Activated naive CD4-positive, alpha-beta T cell treated with Interleukin-2 at 50 U/mL for 16 hours (primary cell): ENCODE measurements at places on chromosomes 16 and 17.

DNA sequence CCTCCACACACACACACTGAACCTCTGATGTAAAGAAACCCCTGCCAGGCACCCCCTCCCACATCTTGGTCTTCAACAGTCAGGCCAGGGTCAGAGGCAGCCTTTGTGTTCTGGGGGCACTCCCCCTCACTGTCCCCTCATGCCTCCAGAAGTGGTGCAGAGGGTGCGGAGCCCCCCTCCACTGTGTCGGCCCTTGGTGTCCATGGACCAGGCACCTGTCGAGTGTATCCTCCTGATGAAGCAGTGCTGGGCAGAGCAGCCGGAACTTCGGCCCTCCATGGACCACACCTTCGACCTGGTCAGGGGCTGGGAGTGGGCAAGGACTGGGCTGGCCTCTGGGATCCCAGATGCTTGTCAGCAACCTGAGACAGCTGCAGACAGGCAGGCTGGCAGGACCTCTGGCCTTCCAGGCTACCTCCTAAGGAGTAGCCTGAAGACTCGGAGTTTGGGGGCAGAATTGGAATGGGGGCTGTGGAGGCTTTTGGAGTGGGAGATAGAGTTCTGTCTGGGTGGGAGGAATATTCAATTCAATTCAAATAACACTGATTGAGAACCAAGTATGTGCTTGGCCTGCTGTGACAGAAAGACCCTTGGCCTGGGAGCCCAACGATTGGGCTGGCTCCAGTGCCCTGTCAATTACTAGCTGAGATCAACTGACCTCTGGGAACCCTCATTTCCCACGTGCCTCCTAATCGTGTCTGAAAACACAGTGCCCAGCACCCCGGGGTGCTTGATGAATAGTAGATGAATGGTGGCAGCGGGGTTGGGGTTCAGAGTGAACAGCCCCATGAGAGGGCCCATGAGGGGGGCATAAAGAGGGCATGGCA, 11.5 kb downstream of the GUCY2D start:
- DNase-seq, result no peak

GRCh38 chr17:12388226-12388625, 277.5 kb upstream of the MYOCD start:
- no peak for DNase-seq

DNA sequence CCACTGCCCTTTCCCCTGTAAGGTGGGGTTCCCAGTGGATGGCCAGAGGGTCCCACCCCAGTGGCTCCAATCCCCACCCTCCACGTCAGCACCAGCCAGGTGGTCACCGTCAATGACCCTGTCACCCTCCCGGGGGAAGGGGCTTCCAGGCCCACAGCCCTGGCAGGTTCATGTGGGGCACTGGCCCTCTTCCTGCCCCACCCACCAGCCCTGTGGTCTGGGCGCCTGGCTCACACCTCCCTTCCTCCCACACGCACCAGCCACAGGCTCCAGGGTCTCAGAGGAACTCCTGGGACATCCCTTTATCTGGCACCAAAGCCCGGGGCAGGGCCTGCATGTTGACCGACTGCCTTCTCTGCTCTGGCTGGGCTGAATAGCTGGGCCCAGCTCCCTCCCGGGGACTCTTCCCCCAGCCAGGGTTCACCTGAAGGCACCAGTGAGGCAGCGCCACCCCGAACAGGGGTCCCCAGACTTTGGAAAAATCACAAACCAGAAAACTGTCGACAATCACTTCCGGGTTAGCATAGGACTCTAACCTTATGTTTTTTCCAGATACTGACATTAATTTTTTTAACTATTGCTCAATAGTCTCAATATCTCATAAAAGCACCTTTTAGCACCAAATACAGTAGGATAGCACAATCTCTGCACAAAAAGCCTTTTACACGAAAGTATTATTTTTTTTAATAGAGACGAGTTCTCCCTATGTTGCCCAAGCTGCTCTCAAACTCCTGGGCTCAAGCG, 21.9 kb upstream of the ZC3H18 start:
- DNase-seq, result no peak

DNA sequence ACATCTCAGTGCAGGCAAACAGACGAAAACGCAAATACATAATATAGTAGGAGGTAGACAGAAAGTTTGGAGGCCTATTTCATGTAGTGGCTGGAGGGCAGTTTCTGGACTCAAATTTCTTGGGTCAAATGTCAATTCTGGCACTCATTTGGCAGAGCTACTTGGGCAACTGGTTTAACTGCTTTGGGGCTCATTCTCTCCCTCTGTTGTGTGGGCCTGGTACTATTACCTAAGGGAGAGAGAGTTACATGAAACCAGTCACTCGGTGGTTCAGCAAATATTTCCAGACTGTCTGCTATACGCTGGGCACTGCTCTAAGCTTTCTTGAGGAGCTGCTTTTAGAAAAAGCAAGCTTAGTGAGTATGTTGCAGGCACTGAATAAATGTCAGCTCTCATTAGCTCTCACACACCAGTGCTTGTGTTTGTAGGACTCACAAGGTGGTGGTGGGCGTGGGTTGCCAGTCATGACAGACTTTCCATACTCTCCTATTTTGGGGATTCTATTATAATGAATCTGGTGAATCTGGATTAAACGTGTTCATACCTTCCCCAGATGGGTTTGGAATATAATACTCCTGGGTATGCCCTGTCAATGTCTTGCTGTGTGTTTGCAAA, 1.8 kb upstream of the SHISA9 start:
- no peak for DNase-seq

DNA sequence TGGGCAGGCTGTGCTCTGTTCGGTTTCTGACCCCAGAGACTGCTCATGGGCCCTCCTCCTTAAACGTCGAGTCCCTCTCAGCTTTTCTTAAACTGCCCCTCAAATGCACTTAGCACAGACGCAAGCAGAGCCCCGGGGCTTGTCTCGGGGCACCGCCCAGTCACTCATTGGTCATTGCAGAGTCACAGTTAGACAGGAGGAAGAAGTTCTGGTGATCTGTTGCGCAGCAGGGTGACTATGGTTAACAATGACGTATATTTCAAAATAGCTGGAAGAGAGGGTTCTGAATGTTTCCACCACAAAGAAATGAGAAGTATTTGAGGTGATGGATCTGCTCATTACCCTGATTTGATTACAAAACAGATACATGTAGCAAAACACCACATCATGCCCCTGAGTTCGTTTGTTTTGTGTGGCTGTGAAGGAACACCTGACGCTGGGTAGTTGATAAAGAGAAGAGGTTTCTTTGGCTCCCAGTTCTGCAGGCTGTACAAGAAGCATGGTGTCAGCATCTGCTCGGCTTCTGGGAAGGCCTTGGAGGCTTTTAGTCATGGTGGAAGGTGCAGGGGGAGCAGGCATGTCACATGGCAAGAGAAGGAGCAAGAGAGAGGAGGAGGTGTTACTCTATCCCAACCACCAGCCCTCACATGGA, 387.4 kb downstream of the CPPED1 start:
- DNase-seq, result no peak

DNA sequence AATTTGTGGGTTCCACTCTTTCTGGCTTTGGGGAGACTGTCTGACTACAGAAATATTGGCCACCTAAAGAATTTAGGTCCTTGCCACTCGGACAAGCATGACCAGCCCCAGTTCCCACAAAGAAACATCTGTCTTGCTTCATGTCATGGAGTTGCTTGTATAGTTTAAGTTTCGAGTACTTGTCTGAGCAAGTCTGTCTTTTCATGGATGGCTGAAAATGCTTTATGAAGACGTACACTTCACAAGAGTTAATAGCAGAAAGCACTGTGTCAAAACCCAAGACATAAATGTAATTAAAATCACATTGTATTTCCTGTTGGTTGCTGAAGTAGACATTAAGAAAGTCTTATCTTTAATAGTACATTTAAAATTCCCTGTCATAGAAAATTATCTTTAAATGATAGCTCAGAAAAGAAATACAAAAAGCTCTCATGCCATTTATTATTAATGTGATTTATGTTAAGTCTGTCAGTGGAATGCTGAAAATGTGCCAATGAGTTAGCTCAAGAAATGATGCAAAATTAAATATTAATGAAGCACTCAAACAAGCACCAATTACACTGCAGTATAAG, 29.8 kb upstream of the XYLT2 start:
- no peak for DNase-seq

GRCh38 chr17:55116440-55116914, 147.9 kb downstream of the STXBP4 start:
- DNase-seq, result no peak

DNA sequence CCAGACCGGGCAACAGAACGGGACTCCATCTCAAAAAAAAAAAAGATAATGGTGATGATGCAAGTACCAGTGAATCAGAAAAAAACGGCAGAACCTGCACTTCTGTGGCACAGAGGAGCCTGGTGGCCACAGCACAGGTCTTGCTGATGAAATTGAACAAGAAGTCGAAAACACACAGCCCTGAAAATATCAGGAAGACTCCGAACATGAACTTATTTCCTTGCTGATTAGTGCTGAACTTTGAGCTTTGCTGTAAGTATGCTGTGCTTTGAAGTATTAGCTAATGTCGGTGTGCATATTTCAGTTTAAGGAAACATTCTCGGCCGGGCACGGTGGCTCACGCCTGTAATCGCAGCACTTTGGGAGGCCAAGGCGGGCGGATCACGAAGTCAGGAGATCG, 10.9 kb upstream of the MYO15B start:
- DNase-seq, result no peak

GRCh38 chr17:66941773-66942450, 22.6 kb upstream of the CACNG4 start:
- DNase-seq, result no peak

DNA sequence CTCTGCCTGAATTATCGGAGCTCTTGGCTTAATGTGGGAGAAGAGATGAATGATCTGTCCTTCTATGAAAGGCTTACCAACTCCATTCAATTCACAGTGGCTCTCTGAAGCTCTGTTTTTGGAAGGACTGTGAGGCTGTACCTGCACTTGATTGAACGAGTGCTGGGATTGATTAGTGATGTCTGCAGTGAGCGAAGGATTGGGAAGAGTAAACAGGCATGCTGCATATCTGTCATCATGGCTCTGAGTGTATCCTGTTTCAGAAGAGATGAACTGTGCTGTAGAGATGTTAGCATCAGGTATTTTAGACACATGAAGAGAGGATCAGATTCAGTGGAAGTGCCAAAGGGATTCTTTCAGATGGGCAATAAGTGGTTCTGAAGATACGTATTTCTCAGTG, 564.0 kb downstream of the MAF start:
- no peak for DNase-seq

DNA sequence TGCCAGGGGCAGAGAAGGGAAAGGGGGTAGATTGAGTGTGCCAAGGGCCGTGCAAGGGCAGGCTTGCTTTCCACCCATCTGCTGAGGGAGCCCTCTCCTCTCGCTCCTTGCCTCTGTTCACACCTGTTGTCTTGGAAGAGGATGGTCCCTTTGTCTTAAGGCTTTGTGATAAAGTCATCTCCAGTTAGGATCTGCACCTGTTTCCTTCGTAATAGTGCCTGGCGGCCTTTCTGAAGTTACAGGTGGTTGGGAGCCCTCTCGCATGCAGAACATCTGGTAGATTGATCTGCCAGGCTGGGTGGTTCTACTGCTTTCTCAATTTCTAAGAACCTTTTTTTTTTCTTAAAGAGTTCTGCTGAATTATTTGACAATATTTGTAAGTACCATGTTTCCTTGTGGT, 16.3 kb downstream of the UBFD1 start:
- DNase-seq, result no peak

DNA sequence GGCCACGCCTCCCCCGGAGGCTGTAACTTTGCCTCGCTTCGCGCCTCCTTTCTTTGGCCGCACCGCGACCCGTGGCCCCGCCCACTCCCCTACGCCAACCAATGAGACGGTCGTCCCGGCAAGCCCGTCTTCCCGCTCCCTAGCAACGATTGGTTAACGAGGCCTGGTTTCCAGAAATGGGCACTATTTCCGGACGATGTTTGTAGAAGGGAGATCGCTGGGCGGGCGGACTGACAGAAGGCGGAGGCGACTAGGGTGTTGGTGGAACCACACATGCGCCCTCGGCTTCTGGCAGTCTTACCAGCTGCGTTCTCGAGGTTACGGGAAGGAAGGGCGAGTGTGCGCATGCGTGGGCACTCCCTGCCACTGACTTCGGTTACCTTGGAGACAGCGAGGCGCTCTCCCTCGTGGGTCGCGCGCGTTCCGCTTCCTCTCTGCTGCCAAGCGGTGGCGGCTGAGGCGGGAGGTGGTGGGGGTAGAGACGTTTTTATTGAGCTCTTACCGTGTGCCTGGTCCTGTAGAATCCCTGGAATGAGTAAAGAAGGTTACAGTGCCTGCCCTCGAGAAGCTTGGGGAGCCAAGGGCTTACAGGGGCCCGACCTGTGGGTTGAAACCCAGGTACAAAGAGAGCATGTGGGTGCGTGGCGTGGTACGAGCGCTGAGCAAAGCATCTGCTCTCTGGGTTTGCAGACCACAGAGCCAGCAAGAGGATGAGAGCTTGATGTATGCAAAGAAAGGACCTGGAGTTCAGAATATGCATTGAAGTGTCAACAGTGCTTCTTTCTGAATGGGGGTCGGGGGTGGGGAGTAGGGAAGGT, 500 bp upstream of the MAP3K14 start:
- peak; percentile 100 for DNase-seq

- DNase-seq, result no peak
Observed at GRCh38 chr17:29020576-29020975, 14.7 kb upstream of the SEZ6 start.

DNA sequence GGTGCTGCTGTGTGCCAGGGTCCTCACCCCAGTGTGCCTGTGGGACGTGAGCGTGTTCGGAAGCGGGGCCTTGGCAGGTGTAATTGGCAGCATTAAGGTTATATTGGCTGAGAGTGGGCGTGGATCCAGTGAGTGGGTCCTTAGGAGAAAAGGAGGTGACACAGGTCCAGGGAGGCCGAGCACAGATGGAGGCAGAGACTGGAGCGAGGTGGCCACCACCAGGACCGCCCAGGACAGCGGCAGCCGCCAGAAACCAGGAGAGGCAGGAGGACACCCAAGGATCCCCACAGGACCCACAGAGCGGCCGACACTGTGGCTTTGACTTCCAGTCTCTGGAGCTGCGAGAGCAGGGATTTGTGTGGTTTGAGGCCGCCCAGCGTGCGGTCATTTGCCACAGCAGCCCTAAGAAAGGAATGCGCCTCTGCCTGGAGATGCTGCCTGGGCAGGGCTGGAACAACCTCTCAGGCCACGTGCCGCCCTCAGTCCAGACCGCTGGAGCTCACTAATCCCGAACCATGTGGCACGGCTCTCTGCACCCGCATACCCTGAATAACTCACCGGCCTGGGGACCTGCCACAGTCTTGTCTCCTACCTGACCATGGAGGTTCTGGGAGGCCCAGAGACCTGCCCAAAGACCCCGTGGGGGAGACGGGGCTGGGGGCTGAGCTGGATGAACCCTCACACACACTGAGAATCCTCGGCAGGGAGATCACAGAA, 45.4 kb downstream of the SOX8 start:
- DNase-seq, result no peak
